Erythroblast (primary cell): ENCODE measurements at places on chromosomes 2 and 18.

GRCh38 chr2:238239543-238239862 lies 335 bp downstream of the HES6 start:
- DNase-seq, result peak; percentile 80

- DNase-seq, result no peak
Measured at GRCh38 chr2:164079258-164079657, 343.4 kb upstream of the FIGN start.

GRCh38 chr2:64638502-64639120 lies 15.1 kb downstream of the SERTAD2 start:
- no peak for DNase-seq

DNA sequence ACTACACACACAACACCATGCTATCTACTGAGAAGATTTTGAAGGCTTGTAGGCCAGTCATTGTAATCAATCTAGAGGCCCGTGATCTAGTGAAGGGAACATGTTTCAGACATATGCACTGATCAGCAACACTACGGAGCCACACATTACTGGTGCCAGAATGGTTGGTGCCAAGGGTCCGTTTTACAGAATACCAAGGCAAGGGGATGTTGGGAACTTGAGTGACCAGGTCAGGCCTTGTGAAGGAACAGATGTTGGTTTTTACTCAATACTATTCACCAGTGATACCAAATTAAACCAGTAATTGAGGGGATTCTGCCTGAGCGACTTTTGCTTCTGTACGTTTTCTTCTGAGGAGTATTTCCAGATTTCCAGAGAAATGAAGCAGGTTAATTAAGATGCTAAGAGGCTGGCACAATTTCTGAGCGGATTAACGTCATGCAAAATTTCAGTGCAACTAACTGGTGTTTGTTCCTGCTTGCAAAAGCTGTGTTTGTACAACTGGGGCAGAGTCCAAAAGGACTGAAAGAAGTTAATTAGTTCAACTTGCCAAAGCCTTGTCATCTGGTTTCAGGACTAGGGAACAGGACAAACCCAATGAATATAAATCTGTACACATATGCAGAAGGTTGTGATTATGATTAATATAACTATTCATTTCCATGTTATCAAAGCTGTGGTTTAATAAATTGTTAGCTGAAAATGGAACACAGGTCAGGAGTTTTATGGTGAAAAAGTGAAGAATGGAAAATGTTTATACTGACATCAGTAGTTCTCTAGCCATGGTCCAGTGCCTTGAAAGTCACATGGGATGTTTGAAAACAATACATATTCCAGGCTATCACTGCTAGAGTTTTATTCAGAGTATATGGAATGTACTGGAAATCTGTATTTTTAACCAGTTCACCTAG lies 432.1 kb upstream of the DCC start:
- no peak for DNase-seq

- DNase-seq, result no peak
Measured at GRCh38 chr18:11089931-11090715, 59.2 kb downstream of the PIEZO2 start.

DNA sequence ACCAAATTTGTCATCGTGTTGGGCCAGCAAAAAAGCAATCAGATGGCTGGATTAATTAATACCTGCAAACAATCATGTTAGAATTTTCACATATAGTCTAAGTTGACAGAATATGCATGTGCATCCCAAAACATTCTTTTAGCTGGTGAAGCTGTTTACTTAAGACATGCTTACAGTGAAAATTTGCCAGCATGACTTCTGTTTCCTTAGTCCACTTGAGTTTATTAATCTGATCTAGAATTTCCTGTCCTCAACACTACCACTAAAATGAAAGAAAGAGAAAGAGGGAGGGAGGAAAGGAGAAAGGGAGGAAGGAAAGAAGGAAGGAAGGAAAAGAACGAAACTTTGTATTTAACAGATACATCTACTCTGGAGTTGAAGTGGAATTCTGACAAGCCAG lies 2109.9 kb upstream of the PIK3C3 start:
- no peak for DNase-seq
